ENCODE measurements at places on chromosomes 3 and 15. TPM values are rescaled to one million over a fixed set of nuclear protein-coding genes. Genes with fewer than 3 reads are reported as not detected.

- no peak for DNase-seq
These were observed 50.8 kb upstream of the PSMD6 start for GRCh38 chr3:64074060-64074459.

- peak; percentile 43 for DNase-seq
These were observed 48.5 kb downstream of the FNDC3B start for GRCh38 chr3:172087602-172088580.

DNA sequence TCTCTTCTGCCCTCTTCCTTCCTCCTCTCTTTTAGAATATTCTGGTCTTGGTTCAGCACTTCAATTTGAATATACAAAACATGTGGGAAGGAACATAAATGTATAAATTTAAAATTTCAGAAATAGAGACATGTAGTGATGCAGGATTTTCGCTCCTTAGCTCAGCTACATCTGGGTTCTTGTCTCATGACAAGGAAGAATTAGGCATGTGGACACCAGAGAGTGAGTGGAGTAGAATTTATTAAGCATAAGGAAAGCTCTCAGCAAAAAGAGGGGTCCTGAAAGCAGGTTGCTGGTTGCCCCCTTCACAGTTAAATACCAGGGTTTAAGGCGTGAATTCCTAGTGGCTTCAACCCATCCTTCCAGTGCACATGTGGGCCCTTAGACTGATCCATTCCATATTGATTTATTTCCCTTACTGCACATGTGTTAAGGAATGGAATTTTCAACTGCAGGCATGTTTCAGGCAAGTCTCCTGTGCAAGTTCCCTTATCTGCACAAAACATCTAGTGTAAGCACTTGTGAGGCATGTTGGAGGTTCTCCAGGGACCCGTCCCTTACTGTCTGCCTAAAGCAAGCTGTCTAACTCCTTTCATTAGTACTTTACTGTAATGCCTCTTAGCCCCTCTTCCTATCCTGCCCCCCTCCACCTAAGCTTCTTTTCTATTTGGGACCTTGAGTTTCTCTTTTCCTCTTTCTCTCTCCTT is 133.2 kb upstream of the STRIT1 start:
- no peak for DNase-seq

- DNase-seq, result no peak
These were observed 498.4 kb upstream of the UBE2E2 start for GRCh38 chr3:22704571-22705354.

- DNase-seq, result no peak
These were observed 889.8 kb downstream of the ROBO1 start for GRCh38 chr3:78878011-78878410.

GRCh38 chr3:113952921-113953320 is 5.1 kb downstream of the ZDHHC23 start:
- no peak for DNase-seq

DNA sequence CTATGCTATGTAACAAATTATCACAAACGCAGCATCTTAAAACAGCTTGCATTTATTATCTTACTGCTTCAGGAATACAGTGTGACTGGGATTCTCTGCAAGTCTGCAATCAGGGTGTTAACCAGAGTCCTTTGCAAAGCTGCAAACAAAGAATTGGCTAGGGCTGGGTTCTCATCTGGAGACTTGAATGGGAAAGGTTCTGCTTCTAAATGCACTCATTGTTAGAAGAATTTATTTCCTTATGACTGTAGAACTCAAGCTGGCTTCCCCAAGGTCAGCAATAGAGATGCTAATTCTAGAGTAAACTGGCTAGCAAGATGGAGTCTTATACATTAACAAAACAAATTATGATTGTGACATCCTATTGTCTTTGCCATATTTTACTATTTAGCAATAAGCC is 673.7 kb downstream of the DIPK2A start:
- DNase-seq, result no peak

- DNase-seq, result no peak
These were observed 7.2 kb upstream of the CFAP161 start for GRCh38 chr15:81126892-81127291.

- peak; percentile 14 for DNase-seq
These were observed 162.0 kb downstream of the KLF13 start for GRCh38 chr15:31488437-31489204.

GRCh38 chr3:10194328-10195071 is 29.8 kb downstream of the IRAK2 start:
- DNase-seq, result no peak

GRCh38 chr3:153277029-153277428 is 115.0 kb downstream of the RAP2B start:
- no peak for DNase-seq

DNA sequence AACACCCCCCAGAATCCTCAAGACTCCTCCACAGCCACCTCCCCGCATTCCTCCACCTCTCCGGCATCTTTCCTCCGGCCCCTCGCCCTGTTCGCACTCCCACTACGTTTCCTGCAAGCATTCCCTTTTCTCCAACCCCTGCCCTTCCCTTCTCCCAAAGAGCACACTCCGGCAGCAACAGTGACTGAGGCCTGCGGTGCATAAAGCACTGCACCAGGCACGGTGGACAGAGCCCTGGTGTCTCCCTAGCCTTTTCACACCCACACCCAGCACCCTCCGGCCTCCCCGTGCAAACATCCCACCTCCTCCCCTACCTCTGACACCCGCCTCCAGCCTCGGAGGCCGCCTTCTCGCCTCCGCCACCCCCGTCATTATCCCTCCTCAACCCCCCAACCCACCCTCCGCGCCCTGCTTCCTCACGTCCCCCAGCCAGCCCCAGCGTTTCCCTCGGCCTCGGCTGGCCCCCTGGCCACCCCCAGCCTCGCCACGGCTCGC is 577 bp downstream of the ZNF148 start:
- peak; percentile 43 for DNase-seq

DNA sequence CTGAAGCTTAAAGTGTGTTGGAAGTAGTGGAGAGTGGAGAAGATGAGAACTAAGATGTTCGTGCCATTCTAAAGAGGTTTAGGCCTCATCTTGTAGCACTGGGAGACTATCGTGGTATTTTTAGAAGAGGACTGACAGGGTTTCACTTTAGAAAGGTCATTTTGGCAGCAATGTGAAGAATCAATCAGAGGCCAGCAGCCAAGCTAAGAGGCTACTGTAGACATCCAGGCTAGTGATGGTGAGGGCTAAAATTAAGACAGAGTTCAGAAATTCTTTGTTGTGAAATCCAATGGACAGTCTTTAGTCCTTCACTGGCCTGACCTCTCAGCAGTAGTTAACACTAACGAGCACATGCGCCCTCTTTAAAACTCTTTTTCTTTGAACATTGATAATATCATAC is 288.2 kb downstream of the TBL1XR1 start:
- no peak for DNase-seq

GRCh38 chr3:19947549-19948225 is 790 bp downstream of the RAB5A start:
- DNase-seq, result no peak

GRCh38 chr3:56001537-56001936 is 466.7 kb downstream of the ERC2 start:
- no peak for DNase-seq

GRCh38 chr3:152622811-152623167 is 212.1 kb upstream of the P2RY1 start:
- no peak for DNase-seq

DNA sequence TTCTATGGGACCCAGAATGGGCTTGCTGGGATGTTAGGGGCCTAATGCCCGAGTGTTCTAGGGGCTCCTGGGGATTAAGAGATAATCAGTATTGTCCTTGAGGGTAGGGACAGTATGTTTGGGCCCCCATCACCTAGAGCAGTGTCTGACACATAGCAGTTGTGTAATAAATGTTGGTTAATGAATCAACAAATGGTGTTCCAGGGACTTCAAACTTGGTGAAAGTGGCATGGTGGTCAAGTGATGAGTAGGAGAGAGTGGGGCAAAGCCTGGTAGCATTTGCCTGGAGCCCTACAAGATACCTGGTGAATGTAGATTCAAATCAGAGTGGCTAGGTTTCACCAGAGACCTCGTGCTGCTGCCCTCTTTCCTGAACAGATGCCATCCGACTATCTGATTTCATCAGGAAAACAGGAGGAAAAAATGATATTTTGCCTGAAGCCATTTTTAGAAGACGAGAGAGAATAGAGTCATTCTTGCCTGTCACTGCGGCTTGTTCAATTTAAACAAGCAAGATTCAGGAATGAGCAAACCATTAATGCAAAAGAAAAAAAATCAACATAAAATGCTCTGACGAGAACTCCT is 117.3 kb downstream of the RPL22L1 start:
- DNase-seq, result no peak

GRCh38 chr3:170418422-170419398 is at the start of gene CLDN11:
TSS of gene CLDN11 (plus strand) at chr3:170418868. CDS start at chr3:170419067, 199 bp downstream.
- no peak for DNase-seq

DNA sequence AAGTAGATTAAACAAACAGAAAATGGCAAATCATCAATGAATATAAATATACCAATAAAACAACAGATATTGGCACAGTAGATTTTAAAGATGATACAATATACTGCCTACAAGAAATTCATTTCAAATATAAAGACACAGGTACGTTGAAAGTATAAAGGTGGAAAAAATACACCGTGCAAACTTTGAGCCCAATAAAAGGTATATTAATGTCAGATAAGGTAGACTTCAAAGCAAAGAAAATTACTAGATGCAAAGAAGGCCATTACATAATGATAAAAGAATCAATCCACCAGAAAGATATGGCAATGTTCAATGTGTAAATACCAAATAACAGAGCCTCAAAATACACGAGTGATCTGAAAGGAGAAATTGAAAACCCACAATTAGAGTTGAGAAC is 34.3 kb upstream of the VIPR1 start:
- no peak for DNase-seq

DNA sequence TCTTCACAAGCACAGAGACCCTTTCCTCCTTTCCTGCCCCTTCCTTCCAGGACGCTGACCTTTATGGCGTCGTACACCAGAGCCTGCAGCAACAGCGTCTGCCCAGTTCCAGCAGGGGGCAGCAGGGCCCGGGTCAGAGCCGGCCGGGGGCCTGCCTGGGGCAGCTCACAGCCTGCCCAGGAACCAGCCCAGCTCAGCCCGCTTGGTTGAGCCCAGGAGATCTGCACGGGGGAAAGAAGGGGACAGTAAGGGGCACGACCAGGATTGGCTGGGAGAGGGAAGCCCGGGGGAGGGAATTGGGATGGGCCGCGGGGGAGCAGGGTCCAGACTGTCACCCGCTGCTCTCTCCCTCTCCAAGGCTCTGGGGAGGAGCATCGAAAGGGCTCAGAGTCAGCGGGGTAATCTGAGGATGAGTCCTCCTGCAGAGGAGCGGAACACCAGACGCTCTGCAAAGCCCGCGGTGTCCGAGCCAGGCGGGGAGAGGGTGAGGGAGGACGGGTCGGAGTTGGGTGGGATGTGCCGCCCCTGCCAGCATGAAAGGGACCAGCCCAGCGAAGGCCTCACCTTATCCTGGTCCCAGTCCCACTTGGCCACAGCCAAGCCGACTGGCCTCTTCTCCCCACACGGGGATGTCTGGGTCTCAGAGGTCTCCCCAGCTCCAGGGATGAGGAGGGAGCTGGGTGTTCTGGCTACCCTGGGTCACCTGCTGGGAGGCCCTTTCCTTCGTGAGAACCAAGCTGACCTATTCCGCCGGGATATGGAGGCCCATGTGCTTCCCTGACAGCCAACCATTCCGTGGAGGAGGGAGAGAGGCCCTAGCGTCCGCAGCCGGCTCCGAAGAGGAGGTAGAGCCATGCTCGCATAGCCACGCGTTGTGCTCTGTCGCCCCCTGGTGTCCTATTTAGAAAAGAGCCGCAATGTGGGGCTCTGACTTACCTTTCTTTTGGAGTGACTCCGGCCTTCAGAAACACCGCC is 7.4 kb upstream of the IGDCC3 start:
- DNase-seq, result peak; percentile 57

GRCh38 chr15:100690032-100690794 is 87.8 kb downstream of the ASB7 start:
- peak; percentile 59 for DNase-seq

- no peak for DNase-seq
These were observed 10.3 kb downstream of the ZBTB47 start for GRCh38 chr3:42663581-42664437.

- peak; percentile 77 for DNase-seq
These were observed 29.7 kb downstream of the DNASE1L3 start for GRCh38 chr3:58180940-58181587.

DNA sequence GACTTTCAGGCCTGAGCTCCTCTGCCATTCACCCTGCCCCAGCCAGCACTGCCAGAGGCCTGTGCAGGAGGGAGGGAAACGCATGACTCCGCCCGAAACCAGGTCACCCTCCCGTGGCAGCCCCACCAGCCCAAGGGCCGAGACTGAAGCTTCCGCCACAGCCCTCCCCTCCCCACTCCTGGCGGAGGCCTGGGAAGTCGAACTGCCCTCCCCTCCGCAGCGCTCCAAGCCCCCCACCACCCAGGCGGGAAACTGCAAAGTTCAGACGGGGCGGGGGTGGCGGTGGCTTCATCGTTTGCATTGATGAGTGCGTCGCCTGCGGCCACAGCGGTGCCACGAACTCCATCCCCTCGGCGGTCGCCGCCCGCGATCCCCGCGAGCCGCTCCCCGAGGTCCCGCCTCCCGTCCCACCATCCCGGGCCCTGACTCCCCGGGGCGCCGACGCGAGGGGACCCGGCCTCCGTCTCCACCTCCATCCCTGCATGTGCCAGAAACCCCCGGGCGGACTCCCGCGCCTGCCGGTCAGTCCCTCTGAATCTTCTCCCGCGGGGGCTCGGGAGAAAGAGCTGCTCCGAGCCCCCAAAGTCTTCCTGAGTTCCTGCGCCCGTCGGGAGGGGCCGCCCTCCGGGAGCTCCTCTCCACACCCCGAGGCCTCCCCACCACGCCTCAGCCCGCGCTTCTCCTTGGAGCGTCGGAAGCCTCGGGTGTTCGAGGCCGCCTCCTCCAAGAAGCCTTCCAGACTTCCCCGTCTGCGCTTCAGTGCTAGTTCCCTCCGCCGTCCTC is 698 bp downstream of the MELTF start:
- DNase-seq, result peak; percentile 57

GRCh38 chr3:33392703-33393125 is 47.5 kb downstream of the UBP1 start:
- peak; percentile 72 for DNase-seq

DNA sequence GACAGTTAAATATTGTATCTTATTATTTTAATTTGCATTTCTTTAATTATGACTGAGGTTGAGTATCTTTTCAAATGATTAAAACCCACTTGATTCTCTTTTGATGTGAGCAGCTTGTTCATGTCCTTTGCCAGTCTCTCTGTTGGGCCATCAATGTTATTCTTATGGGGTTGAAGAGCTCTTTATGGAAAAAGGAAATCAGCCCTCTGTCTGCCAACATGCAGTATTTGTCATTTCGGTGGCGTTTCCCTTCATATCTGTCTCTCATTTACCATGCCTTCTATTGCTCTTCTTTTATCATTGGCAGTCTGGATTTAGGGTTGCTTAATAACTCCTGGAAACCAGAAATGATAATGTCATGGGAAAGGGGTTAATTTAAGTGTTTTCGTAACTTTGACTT is 340.7 kb upstream of the DNAJC19 start:
- DNase-seq, result no peak

The TMC3 gene
- total RNA-seq, result not detected

The IGSF10 gene
- total RNA-seq, result 0.55 TPM

The ATP13A3 gene
- total RNA-seq, result 242 TPM

The GOLGA6A gene
- total RNA-seq, result not detected

The ABHD17C gene
- 42.2 TPM for total RNA-seq

The PEX5L gene
- total RNA-seq, result 0.98 TPM

The GNAT1 gene
- total RNA-seq, result 0.48 TPM

The VWA5B2 gene
- total RNA-seq, result 0.76 TPM

The SYNM gene
- total RNA-seq, result 2.4 TPM

The IQCH gene
- 7.5 TPM for total RNA-seq

The RBMS3 gene
- 3.9 TPM for total RNA-seq

The SIDT1 gene
- 3.3 TPM for total RNA-seq

The SLC9A9 gene
- 1.7 TPM for total RNA-seq

The SLC51B gene
- not detected for total RNA-seq

The PRSS50 gene
- 0.50 TPM for total RNA-seq

The ITGA11 gene
- total RNA-seq, result 0.18 TPM

The FAM227B gene
- total RNA-seq, result 3.3 TPM

The TCF12 gene
- total RNA-seq, result 67.8 TPM

The ZNF501 gene
- total RNA-seq, result 3.9 TPM

All from PC-9 (cell line).